ENCODE measurements at places on chromosomes 5 and 9. TPM values are rescaled to one million over a fixed set of nuclear protein-coding genes. Genes with fewer than 3 reads are reported as not detected.

The VCAN gene
- 15.0 TPM for total RNA-seq

DNA sequence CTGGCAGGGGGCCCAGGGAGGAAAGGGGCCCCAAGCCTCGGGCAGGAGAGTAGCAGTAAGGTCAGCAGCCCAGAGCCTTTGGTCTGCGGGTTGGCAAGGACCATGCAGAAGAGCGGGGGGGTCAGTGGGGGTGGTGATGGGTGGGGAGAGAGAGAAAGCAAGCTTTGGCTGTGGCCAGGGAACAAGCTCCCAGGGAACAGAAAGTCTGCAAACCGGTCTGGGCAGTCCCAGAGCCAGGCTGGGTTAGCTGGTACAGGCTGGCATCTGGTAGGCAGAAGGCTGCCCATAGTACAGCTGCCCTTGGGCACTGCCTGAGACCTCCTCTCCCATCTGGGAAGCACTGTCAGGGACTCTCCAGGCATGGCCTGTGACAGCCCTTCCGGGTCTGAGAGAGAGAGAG is 10.5 kb upstream of the EPB41L4B start:
- H3K36me3 ChIP-seq = no peaks in the 10 kb centered on the region
- H3K4me3 ChIP-seq = no peak overlapping the region
- H3K4me1 ChIP-seq = no peaks in the 10 kb centered on the region
- no peak overlapping the region for H3K27ac ChIP-seq
- H3K27me3 ChIP-seq = no peaks in the 10 kb centered on the region
- no peak for DNase-seq

- no peaks in the 10 kb centered on the region for H3K4me1 ChIP-seq
- H3K36me3 ChIP-seq = no peaks in the 10 kb centered on the region
- no peak overlapping the region for H3K27ac ChIP-seq
- no peak overlapping the region for H3K4me3 ChIP-seq
These were observed 335.9 kb downstream of the SEMA5A start for GRCh38 chr5:9209846-9210492.

DNA sequence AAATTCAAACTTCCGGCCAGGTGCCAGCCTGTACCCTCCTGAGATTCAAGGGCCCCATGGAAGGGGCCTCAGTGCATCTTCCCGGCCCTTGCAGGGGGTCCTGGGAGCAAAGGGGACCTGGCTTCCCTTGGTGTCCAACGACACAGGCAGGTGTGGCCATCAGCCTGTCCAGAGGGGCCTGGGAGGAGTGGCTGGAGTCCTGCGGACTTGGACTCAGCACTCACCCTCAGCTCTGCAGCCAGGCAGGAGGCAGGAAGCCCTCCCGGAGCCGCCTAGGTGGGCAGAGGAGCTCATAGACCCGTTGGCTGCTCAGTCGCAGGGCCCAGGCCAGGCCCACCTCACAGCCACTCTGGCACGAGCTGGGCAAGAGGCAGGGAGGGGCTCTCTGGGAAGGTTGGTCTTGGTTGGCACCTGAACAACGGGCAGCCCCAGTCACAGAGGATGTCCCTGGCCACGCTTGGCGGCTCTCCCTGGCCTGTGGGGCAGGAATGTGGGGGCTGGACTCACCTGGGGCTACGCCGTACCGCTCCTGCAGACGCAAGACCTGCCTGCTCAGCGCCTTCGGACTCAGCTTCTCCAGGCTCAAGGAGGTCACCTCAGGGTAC is 53.8 kb upstream of the NRARP start:
- no peaks in the 10 kb centered on the region for H3K36me3 ChIP-seq
- H3K4me3 ChIP-seq = no peak overlapping the region
- no peak overlapping the region for H3K27ac ChIP-seq
- H3K27me3 ChIP-seq = no peaks in the 10 kb centered on the region
- H3K4me1 ChIP-seq = no peaks in the 10 kb centered on the region

DNA sequence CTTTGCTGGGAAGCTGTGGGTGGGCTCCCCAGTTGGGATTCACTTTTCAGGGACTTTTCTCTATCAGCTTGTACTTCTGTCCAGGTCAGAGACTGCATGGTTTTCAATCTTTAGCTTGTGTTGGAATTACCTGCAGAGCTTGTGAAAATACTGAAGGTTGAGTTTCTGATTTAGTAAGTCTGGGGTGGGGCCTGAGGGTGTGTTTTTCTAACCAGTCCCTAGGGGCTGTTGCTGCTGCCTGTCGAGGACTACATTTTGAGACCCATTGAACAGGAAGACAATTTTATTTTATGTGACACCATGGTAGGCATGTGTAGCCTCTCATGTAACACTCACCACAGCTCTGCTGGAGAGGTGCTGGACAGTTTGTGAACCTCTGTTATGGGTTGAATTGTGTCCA is 14.7 kb upstream of the MLANA start:
- H3K36me3 ChIP-seq = no peaks in the 10 kb centered on the region
- H3K4me3 ChIP-seq = no peak overlapping the region
- no peak overlapping the region for H3K27ac ChIP-seq

The NAIP gene
- 11.0 TPM for total RNA-seq

GRCh38 chr9:7289773-7290172 is 509.8 kb downstream of the DMAC1 start:
- no peaks in the 10 kb centered on the region for H3K36me3 ChIP-seq
- H3K4me1 ChIP-seq = no peaks in the 10 kb centered on the region
- no peaks in the 10 kb centered on the region for H3K27me3 ChIP-seq
- no peak overlapping the region for H3K27ac ChIP-seq

The CDC25C gene
- 12.9 TPM for total RNA-seq

- H3K4me1 ChIP-seq = no peaks in the 10 kb centered on the region
- no peak overlapping the region for H3K27ac ChIP-seq
- H3K27me3 ChIP-seq = no peaks in the 10 kb centered on the region
- H3K4me3 ChIP-seq = no peak overlapping the region
- no peaks in the 10 kb centered on the region for H3K36me3 ChIP-seq
- DNase-seq = no peak
These were observed 7.4 kb downstream of the REEP5 start for GRCh38 chr5:112914584-112914983.

The PCDHGB6 gene
- total RNA-seq = 0.61 TPM

The GNAQ gene
- total RNA-seq = 18.7 TPM

- H3K36me3 ChIP-seq = peaks cover 86% of the 10 kb centered on the region
- H3K27me3 ChIP-seq = no peaks in the 10 kb centered on the region
- H3K4me3 ChIP-seq = no peak overlapping the region
- H3K4me1 ChIP-seq = no peaks in the 10 kb centered on the region
- no peak for DNase-seq
These were observed 16.9 kb downstream of the PHF19 start for GRCh38 chr9:120860083-120860482.

GRCh38 chr9:93682155-93682968 is 106.0 kb downstream of the PHF2 start:
- no peaks in the 10 kb centered on the region for H3K4me1 ChIP-seq
- peaks cover 13% of the 10 kb centered on the region for H3K36me3 ChIP-seq
- no peak for DNase-seq
- H3K27me3 ChIP-seq = no peaks in the 10 kb centered on the region

The MCC gene
- 7.0 TPM for total RNA-seq

DNA sequence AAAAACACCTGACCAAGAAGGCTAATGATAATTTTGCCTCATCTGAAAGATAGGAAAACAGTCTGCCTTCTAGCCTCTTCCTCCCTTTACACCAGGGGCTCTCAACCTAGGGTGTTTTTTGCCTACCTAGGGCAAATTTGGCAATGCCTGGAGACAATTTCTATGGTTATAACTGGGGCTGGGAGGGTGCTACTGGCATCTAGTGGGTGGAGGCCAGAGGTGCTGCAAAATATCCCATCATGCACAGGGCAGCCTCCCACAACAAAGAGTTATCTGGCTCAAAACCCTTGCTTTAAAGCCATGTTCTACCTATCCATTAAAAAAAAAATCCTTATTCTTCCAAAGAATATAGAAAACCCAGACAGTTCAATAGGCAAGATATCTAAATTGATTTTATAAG is 45.0 kb upstream of the NR3C1 start:
- H3K27me3 ChIP-seq = no peaks in the 10 kb centered on the region
- no peak overlapping the region for H3K4me3 ChIP-seq
- no peaks in the 10 kb centered on the region for H3K4me1 ChIP-seq
- DNase-seq = no peak
- H3K27ac ChIP-seq = no peak overlapping the region

The EIF4E1B gene
- total RNA-seq = 0.05 TPM

The IRX4 gene
- not detected for total RNA-seq

GRCh38 chr5:115202952-115203351 is 33.2 kb upstream of the TRIM36 start:
- H3K4me1 ChIP-seq = no peaks in the 10 kb centered on the region
- H3K27me3 ChIP-seq = no peaks in the 10 kb centered on the region
- no peak overlapping the region for H3K4me3 ChIP-seq
- no peak for DNase-seq

The COL23A1 gene
- 1.5 TPM for total RNA-seq

Measured in thymus (tissue), 14 donors.